Amygdala (tissue), 56 donors: ENCODE measurements at places on chromosomes 5 and 9.

- DNase-seq, result no peak
Measured at GRCh38 chr5:15238006-15238405, 262.0 kb upstream of the FBXL7 start.

DNA sequence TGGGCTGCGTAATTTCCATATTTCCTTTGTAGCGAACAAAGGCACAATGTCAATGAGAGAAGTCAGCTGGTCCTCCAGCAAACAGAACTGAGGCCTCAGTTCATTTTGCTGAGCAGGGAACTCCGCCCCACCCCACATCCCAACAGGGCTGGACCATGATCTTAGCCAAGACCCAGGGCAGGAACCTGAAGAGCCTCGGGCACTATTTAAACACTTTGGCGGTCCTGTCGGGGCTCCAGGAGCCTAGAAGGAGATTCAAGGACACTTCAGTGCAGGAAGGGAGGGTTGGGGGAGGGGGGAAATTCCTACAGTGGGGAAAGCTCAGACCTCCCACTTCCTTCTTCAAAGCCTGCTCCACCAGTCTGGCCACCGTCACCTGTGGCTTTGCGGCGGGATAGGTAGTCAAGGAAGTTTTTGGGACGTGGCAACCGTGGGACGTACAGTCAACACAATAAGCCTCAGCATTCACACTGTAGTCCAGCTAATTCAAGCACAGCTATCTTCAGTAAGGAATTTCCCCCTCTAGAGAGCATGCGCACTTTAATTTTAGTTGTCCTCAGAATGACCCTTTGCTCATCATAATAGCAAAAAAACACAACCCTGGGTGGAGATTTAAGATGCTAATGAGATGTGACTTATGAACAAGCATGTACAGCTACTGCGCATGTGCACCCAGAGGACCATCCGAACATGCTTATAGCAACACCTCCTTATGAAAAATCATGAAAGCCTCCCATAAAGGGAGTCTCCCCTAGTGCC, 30.9 kb downstream of the S1PR3 start:
- DNase-seq, result no peak

GRCh38 chr5:52148679-52149078, 639.0 kb upstream of the ITGA1 start:
- DNase-seq, result no peak

GRCh38 chr9:12958279-12958678, 183.5 kb downstream of the LURAP1L start:
- DNase-seq, result no peak

DNA sequence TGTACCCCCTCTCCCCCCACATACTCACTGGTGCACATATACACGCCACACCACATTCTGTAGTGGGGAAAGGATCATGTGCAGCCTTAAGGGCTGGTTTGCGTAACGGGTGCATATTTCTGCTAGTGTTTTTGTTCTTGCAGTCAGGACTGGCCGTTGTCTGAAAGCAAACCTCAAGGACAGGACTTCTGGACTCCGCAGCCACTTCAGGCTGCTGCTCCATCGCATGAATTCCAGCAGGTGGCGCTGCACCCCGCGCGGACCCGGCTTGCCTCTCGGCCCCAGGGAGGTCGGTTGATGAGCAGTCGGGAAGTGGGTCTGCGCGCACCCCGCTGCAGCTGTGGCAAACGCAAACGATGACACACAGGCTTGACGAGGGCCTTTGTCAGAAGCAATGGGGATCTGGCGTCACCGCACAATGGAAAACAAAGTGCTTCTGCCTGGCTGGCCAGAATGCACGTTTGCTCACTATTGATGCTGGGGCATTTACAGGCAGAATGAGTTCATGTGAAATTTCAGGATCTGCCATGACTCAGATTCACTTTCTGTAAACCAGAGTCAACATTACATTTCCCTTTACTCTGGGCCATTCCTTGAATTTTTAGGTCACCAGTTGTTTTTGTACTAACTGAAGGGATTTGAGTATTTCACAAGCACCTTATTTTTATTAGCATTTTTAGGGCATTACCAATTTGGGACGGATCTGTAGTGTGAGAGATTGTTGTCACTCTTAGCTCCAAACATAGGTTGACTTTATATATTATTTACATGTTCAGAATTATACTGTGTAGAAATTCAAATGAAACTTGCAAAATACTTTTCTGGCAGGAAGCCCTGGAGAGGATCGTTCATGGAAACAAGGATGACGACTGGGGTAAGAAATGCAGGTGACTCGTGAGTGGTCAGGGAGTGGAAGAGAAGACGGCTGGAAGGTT, 36.4 kb upstream of the GLRX start:
- peak; percentile 81 for DNase-seq

GRCh38 chr9:81890104-81890503, 38.1 kb upstream of the SPATA31D4 start:
- no peak for DNase-seq

- DNase-seq, result no peak
Measured at GRCh38 chr5:129474544-129474943, 14.4 kb downstream of the ADAMTS19 start.

DNA sequence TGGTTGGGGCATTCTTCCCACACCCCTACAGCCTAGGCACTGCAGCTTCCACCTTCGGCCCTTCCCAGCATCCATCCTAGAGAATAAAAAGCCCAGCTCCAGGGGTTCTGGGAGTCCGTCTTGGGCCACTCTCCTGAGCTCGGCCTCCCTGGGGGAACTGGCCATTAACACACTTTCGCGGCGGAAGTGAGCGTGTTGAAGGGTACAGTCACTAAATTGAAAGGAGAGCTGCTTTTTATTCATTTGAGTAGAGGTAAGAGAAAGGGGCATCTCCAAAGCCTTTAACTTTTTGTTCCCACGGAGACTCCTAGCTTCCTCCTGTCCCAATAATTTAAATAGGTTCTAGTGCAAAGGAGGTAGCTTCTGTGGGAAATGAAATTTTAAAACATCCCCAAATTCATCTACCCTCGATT, 31.0 kb upstream of the NFIB start:
- DNase-seq, result no peak
